ENCODE measurements at places on chromosomes 6 and 20.

GRCh38 chr20:17612287-17612991, 42.6 kb downstream of the DSTN start:
- no peak for DNase-seq

- no peak for DNase-seq
Observed at GRCh38 chr6:42820512-42821340, 38.9 kb downstream of the BICRAL start.

DNA sequence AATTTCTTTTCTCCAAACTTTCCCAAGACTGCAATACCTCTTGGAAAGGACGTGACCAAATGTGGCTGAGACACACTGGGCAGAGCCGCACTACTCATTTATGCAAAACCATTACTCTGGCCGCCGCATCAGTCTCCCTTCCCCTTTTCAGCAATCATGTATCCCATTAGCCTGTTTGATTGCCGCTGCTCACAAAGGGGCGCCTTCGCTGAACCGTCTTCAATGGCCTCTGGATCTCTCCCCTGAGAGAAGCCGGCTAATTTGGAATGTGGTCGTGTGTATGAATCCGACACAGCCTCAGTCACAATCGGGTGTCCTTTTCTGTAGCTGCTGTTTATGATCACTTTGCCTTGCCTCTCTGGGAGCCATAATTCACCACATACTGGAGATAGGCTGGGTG, 361.1 kb downstream of the ZFAND3 start:
- DNase-seq = no peak

- DNase-seq = no peak
Observed at GRCh38 chr6:25477006-25477590, 174.9 kb upstream of the SCGN start.

- DNase-seq = no peak
Observed at GRCh38 chr6:47303342-47303741, 6.4 kb downstream of the TNFRSF21 start.

GRCh38 chr6:112752305-112752704, 405.2 kb downstream of the RFPL4B start:
- DNase-seq = no peak

DNA sequence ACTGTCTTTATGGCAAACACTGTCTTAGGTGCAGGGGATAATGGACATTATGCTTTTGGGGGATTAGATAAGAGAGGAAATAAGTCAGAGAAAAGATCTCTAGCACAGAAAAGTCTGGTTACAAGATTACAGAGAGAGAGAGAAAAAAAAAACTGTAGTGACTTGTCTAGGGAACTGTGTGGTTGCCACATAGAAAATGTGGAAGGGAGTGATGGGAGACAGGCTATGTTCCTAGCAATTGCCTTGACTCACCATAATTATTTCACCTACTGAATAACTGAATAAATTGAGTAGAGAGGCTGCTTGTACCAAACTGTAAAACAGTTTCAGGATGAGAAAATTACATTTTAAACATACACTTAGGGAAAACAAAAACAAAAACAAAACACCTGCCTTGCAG, 229.7 kb downstream of the LAMA2 start:
- DNase-seq = no peak

DNA sequence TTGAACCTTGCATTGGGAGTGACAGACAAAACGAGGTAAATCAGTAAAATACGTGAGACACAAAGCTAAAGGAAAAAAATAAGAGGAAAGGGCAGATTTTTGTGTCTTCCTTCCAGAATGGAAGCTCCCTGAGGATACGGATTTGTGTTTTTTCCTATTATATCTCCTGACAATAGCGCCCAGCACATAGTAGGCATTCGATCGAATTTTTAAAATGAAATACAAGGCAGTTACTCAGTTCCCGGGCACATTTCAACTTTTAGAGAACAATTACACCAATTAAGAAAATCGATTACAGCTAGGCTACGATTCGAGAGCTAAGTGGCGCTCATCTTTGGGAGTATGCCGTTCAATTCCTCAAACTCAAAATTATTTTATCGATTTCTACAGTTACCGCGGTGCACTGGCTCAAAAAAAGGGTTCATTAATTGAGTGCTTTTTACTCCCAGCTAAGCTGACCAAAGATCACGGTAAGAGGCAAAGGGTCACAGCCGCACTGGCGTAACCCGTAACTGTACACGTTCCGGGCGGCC, 443 bp downstream of the RMND1 start:
- DNase-seq = no peak

- DNase-seq = no peak
Observed at GRCh38 chr6:105608711-105609374, 206.0 kb upstream of the PREP start.

DNA sequence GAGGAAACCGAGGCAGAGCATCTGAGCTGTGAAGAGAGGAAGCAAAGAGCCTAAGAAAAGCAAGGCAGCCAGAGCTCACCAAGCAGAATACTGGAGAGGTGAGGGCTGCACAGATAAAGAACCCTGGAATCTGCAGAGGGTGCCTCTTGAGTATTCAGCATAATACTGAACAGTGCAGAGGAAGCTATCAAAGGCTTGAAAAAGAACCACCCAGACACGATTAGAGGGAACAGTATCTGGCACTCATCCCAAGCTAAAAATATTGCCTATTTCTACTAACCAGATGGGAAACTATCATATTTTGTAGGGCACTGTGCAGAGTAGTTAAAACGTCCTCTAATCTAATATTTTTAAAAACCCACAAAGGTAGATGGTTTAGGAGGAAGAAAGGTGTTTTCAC, 41.8 kb upstream of the OPRM1 start:
- DNase-seq = no peak

DNA sequence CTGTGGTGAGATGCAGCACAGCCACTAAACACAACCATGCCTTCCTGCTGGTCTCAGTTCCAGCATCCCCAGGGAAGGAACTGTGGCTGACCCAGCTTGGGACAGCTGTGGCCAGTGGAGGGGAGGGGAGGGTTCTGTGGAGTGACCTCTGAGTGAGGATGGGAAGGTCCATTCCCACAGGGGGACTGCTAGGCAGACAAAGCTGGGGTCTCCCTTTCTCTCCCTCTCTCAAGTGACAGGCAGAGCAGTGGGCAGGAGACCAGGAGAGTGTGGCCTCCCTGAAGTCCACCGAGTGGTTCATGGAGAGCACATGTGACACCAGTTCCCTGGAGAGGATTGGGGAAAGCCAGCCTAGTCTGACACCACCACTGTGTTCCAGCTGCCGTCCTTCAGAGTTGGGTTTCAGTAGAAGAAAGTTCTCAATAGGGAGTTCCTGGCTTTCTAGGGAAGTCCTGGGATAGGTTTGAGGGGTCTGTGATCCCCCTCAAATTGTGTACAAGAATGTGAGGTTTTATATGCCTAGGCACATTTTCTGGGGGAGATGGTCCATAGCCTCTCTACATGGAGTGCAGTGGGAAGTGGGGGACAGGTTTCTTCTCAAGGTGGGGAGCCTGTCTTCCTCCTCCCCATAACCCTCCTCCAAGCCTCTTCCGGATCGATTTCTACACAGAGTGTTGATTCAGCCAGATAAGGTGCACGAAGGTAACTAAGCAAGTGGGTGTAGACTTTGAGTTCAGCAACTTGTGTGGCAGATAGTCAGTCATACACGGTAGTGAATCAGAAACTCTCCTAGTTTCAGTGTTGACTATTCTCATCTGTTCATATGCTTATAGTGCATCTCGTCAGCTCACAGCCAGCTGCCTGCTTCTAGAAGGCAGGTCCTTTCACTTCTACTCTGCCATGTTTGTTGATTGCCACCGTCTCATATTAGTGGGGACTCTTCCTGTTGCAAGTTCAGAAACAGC, 18.9 kb downstream of the MANBAL start:
- no peak for DNase-seq

DNA sequence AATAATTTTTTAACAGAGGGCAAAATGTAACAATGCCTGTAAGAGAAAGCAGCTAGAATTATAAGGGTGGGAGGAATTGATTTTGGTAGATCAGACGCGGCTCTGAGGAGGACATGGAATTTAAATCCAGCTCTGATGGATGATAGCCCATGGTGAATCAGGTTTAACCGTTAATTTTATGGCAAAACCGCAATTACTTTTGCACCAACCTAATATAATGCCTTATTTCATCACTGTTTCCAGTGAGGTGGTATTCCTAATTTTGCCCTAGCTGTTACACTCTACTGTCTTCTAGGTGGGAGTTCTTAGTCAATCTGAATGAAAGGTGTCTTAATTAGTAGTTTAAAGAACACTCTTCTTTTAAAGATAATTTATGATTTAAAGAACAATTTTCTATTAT, 198.3 kb upstream of the SMLR1 start:
- no peak for DNase-seq

DNA sequence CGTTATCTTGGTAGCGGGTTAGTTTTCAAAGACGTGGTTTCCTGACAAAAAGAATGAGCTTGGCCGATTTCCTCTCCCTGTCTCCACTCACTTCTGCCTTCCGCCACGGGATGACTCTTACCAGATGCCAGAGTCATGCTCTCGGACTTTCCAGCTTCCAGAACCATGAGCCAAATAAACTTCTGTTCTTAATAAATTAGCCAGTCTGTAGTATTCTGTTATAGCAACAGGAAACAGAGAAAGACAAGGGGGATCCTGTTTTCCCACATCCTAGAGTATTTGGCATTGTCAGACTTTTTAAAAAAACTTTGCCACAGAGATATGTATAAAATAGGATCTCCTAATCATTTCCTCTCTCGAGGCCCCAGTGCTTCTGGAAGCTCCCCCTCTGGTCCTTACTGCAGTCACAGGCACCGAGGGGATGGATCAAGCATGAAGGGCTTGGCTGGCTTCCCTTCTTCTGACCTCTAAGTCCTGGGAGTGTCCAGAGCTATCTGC, 84.9 kb upstream of the NAA20 start:
- no peak for DNase-seq

- no peak for DNase-seq
Observed at GRCh38 chr6:138586638-138587037, 87.3 kb upstream of the NHSL1 start.

DNA sequence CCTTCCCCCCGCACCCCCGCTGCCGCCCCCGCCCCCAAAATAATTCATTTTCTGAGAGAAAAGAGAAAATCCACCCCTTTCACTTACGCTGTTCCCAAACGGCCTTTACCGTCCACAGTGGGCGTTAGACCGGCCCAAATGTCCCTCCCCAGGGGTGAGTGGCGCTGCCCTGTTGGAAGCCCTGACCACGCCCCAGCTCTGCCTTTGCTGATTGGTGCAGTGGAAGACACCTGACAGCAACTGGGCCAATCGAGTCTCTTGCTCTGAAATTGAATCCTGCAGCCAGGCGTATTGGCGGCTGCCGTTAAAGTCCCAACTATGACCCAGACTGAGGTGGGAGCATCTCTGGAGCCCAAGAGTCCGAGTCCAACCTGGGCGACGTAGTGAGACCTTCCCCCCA, 15.7 kb downstream of the ZFP64 start:
- DNase-seq = no peak

- DNase-seq = no peak
Observed at GRCh38 chr6:99779631-99780555, 173.3 kb downstream of the PRDM13 start.

GRCh38 chr6:79239536-79240168, 5.2 kb upstream of the HMGN3 start:
- DNase-seq = no peak

DNA sequence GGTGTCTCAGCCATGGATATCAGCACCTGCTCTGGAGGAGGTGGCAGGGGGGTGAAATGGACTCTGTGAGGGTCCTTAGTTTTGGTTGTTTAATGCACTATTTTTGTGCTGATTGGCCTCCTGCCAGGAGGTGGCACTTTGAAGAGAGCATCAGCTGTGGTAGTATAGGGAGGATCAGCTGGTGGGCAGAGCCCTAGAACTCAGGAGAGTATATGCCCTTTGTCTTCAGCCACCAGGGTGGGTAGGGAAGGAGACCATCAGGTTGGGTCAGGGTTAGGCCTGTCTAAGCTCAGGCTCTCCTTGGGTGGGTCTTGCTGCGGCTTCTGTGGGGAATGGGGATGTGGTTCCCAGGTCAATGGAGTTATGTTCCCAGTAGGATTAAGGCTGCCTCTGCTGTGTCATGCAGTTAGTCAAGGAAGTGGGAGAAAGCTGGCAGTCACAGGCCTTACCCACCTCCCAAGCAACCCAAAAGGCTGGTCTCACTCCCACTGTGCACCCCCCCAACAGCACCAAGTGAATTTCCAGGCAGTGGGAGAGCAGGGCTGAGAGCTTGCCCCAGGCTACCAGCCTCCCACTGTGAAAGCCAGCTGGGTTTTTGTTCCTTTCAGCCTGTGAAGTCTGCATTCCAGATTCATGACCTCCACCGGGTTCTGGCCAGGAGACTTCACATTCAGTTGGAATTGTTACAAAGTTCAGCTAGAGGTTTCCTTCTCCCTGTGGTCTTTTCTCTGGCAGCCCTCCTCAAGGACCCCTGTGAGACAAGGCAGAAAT, 5.7 kb upstream of the OSTM1 start:
- DNase-seq = no peak

- DNase-seq = no peak
Observed at GRCh38 chr20:49964964-49965780, 17.6 kb upstream of the SNAI1 start.

- DNase-seq = no peak
Observed at GRCh38 chr20:43778375-43778774, 51.6 kb upstream of the GTSF1L start.

DNA sequence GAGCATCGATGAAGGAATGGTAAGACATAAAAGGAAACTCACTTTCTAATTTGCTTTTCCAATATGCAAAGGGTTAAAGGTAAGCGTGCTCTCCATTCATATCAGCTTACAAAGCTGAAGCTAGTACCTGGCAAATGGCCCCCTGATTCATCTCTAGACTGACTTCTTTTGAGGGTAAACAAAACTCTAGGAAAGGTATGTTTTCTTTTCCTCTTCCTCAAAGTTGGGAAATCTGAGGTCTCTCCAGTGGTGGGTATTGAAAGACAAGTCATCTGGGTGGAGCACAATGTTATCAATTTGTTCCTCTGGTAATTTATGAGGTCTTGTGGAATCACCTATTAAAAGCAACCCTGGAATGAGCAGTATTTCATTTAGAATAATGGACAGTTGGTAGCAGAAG, 7.9 kb upstream of the FBXO30 start:
- no peak for DNase-seq

- DNase-seq = no peak
Observed at GRCh38 chr20:62236766-62237513, 1.4 kb upstream of the OSBPL2 start.

- DNase-seq = no peak
Observed at GRCh38 chr6:80249897-80250296, 143.4 kb downstream of the BCKDHB start.
